ENCODE measurements at places on chromosomes 6 and 20.

GRCh38 chr6:33632558-33633039 is 11.5 kb downstream of the ITPR3 start:
- no peak for DNase-seq

GRCh38 chr20:38423541-38423940 is 11.6 kb downstream of the SNHG17 start:
- no peak for DNase-seq

GRCh38 chr6:169923468-169924464 is 172.3 kb downstream of the ERMARD start:
- no peak for DNase-seq

DNA sequence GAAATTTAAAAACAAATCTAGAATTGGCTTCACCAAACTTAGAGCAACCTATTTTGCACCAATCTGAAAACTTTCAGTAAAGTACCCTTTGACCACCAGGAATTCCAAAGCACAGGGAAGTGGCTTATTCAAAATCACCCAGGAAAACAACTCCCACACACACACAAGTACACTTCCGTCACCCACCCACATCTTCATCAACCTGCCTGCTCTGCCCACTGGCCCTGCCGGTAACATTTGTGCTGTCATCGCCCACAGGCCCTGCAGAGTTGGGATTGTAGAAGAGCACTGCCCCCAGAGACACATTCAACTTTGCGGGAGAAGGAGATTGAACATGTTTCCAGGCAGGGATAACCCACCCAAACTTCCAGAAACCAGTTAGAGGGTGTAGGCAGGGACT is 19.3 kb upstream of the SCML4 start:
- no peak for DNase-seq

DNA sequence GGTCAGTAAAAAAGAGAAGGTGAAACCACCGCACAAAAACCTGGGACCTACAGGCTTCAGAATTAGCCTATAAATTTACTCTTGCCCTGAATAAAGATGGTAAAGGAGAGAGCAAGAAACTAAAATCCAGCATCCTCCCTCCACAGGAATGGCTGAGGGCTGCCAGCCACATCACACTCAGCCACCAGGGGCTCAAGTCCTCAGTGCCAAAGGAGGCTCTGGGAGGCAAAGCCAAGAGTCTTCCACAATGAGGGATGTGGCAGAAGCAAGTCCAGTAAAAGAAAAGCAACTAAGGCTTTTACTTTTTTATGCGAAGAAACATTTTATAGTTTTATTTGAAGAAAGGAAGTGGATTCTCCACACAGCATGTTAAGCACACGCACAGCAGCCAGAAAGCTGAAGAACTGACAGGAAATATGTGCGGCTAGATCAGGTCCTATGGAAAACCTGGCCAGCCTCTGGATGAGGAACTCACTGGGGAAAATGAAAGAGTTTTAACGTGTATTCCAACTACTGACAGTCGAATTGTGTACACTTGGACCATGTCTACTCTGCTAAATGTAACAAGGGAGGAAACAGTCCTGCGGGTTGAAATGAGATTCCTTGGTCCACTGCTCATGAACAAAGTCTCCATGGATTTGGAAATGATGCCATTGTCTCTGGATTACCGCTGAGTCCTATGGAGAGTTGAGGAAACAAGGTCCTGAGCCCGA is 219.4 kb upstream of the SSTR4 start:
- DNase-seq = no peak

GRCh38 chr6:169376458-169376857 is 122.8 kb upstream of the THBS2 start:
- DNase-seq = no peak

GRCh38 chr6:72711731-72712130 is 89.9 kb downstream of the KCNQ5 start:
- DNase-seq = no peak

DNA sequence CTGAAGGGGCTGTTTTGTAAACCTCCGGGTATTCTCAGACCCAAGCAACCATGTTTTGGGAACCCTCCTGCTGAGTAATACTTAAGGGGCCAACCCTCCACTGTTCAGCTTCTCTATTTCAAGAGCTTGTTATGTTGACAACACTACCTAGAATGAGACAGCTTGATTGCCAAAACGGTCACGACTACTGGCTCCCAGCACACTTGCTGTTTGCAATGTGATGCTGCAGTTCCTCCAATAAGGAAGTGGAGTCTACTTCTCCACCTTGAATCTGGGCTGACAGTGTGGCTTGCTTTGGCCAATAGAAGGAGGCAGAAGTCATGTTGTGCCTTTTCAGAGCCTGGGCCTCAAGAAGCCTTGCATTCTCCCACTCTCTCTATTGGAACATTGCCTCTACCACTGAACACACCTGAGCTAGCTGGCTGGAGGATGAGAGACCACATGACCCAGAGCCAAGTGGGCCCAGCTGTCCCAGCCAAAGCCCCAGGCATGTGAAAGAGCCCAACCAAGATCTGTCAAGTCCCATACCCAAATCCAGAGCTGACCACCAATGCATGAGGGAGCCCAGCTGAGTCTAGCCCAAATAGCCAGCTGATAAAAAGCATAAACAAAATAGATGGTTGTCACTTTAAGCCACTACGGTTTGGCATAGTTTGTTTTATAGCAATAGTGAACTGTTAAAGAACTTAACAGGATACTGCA is 108.0 kb downstream of the PRND start:
- DNase-seq = no peak

DNA sequence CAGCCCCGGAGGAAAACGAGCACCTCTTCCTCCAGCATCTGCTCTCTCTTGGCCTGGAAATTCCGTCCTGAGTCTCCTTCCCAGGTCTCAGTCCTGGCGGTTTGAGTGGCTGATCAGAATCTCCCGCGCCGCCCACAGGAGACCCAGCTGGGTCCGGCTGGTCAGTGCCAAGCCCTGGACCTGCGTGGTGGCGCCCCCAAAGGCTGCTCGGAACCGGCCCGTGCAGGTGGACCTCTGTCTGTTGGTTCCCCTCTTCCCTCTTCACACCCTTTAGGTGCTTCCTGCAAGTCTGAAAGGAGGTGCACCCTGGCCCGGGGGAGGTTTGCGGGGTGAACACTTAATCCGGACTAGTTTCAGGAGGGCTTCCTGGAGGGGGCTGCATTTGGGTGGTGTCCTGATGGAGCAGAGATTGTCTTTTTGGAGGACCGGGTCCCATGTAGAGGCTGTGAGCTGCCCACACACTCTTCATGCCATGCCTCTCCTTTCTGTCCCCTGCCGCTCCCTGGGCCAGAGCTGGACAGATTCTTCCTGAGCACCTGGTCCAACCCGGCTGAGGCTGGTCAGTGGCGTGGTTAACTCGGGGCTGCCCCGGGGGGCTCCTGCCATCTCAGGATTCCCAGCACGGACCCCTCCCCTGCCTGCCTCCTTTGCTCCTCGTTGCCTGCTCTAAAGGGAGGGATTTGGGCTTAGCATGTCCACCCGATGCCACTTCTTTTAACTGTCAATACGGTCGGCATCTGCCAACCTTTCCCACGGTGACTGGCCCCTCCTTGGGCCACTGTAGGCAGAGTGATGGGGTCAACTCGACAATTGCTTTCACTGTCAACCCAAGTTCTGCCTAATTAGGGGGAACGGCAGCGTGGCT is 16.5 kb upstream of the BHLHE23 start:
- DNase-seq = no peak

DNA sequence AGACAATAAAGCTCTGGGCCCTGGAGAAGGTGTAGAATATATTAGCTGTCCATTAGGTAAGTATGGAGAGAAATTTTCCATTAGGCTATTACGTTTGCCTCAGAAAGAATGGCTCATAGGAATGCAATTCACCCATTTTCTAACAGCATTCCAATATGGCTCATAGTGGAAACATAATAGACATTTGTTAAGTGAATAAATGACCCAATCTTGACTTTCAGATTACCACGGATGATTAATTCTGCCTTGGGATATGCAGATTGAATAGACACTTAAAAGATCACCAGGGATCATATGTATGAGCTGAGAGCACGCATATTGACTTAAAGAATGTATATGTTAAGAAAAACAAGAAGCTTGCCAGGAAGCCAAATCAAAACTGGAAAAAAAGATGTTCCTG is 209.1 kb upstream of the CDYL start:
- no peak for DNase-seq

DNA sequence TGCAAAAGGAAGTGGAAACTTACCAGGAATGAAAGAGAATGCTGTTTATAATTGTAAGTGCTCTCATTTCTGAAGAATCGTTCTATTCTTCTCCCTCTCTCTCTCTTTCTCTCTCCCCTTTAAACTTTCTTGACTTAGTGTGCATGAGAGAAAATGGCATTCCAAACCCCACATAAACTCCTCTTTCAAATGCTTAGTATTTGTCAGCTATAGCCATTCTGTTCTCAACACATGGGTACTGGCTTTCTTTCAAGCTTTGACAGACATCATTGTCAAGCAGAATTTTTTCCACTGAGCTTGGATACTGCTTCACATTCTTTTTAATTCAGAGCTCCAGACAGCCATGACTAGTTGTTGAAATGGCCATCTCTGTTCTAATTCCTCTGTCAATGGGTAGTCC is 51.1 kb upstream of the PREP start:
- DNase-seq = no peak

- no peak for DNase-seq
These were observed 49.9 kb upstream of the FAM184A start for GRCh38 chr6:119128252-119128912.

GRCh38 chr6:122790423-122791309 is 1.6 kb downstream of the SMPDL3A start:
- DNase-seq = peak; percentile 69

DNA sequence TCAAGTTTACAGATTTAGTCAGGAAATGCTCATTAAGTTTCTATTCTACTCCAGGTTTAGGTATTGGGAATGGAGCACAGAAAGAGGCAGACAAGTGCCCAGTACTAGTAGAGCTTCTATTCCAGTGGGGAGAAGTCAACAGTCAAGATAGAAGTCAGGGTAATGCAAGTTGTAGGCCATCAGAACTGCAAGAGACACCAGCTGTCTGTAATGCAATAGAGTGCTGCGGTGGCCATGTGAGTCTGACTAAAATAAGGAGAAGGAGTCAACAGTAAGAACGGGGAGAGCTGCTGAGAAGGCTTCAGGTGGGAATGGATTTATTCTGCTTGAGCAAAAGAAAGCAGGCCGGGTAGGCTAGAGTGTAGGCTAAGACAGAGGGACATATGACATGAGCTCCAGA is 515.0 kb downstream of the QKI start:
- DNase-seq = no peak

DNA sequence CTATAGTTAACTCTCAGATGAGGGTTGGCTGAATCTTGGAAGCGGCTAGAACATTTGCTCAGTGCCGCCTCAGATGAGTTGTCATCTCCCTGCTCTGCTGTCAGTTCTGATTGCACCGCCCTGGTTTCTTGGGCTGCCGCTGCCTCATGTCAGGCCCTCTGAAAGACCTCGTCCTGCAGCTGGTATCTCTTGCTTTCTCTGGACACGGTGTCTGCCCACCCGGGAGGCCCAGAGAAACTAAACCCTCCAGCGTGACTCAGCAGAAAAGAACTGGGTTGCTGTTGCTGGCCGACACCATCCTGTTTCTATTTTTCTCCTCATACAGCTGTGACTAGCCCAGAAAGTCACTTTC is 355.4 kb downstream of the CD83 start:
- DNase-seq = no peak

GRCh38 chr6:135182071-135183001 is 1.2 kb downstream of the MYB start:
- no peak for DNase-seq

GRCh38 chr6:109894181-109894580 is 83.9 kb upstream of the GPR6 start:
- no peak for DNase-seq

DNA sequence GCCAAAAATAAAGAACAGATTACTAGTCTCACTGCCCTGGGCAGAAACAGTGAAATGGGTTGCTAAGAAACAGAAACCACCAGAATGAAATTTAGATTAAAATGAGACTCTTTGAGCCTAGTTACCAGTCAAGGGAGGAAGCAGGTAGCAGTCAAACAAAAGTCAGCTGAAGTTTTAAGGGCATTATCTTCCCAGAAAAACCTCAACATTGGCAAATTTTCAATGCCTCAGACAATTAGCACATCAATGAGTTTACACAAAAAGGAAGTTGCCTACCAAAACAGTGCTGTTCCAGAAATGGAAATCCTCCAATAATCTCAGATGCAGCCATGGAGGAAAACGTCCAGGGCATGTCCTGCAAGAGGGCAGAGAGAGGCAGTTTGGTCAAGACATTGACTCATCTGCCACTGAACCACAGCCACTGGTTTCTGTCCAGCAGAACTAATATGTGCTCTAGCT is 399.7 kb upstream of the ADGRB3 start:
- no peak for DNase-seq

- DNase-seq = no peak
These were observed 138.8 kb upstream of the C6orf118 start for GRCh38 chr6:165448210-165448609.

DNA sequence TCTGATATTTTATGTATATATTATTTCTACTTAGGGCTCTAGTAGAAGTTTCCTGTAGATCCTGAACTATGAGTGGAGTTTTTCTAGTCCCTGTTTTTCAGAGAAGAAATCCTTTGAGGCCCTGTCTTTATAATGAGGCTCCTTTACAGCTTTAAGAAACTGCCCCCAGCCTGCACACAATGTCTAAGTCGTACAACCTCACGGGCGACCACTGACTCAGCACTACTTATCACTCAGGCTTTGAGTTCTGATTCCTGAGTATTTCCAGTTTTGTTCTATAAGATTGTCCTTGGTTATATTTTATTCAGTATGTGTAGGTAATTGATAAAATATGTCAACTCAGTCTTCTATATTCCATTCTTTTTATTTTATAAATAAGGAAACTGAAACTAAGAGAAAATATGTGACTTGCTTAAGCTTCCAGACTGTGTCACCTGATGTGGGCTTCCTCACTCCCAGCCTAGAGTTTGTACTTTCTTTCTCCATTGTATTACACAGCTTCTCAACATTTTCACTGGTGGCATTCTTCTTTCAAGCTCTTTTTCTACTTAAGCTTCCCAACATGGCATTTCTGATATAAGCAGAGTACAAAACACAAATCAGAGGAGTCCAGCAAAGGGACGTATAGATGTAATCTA is 167.0 kb downstream of the TBX18 start:
- DNase-seq = no peak
